ENCODE measurements at places on chromosomes 1 and 21.

DNA sequence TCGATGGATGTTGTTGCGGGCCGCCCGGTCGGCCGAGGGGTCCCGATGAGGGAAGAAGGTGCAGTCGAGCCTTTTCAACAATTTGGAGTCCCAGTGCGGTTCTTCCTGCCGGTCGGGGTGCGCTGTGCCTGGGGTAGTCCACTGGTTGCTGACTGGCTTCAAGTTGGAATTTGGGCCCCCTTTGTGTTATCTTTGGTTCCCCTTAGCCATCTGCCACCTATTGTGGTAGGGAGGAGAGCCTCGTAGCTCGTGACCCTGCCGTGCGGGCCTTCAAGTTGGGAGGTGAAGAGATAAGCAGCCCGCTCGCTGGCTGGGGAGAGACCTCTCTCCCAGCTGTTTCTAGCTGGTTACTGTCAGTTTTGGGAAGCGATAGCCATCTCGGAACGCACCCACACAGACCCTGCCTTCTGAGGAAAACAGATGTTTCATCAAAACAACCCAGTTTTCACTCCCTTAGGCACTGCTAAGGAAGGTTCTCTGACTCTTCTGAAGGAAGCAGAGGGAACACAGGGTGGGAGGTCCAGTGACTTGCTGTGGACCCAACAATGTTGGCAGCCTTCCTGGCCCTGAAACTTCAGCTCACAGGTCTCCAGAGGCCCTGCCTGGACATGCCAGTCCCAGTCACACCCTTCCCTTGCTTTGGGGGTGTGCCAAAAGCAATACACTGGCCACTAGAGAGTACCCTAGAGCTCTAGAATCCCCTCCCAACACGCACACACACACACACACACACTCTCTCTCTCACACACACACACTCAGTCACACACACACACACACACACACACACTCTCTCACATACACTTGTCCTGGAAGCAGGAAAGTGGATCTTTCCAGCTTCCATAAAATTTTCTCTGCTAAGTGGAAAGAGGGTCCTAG lies 1.0 kb downstream of the BTG2 start:
- no peak for DNase-seq

- DNase-seq = peak; percentile 13
These were observed 14.3 kb downstream of the GPR137B start for GRCh38 chr1:236156512-236157208.

GRCh38 chr1:43225168-43225567 lies 44.6 kb upstream of the TMEM125 start:
- no peak for DNase-seq

- no peak for DNase-seq
These were observed 36.4 kb downstream of the OLFML2B start for GRCh38 chr1:161987303-161987702.

DNA sequence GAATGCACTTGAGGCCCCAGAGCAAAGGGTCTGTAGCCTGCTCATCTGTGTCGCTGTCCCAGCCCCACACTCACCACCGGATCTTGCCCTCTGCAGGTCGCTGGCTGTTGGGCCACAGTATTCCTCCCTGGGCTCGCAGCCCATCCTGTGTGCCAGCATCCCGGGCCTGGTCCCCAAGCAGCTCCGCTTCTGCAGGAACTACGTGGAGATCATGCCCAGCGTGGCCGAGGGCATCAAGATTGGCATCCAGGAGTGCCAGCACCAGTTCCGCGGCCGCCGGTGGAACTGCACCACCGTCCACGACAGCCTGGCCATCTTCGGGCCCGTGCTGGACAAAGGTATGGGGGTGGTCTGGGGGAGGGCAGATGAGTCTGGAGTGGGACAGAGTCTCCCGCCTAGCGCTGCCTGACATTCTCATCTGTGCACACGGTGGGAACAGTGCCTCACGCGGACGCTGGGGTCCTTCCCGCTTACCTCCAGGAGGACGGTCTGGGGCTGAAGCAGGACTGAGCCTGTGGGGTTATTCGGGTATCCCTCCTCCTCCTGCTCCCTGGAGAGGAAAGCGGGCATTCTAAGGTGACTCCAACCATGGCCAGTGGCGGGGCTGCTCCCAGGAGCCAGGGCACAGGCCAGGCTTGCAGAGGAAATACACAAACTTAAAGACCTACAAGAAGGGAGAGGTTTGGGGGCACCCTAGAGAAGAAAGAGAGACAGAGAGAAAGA lies 15.9 kb downstream of the WNT3A start:
- no peak for DNase-seq

DNA sequence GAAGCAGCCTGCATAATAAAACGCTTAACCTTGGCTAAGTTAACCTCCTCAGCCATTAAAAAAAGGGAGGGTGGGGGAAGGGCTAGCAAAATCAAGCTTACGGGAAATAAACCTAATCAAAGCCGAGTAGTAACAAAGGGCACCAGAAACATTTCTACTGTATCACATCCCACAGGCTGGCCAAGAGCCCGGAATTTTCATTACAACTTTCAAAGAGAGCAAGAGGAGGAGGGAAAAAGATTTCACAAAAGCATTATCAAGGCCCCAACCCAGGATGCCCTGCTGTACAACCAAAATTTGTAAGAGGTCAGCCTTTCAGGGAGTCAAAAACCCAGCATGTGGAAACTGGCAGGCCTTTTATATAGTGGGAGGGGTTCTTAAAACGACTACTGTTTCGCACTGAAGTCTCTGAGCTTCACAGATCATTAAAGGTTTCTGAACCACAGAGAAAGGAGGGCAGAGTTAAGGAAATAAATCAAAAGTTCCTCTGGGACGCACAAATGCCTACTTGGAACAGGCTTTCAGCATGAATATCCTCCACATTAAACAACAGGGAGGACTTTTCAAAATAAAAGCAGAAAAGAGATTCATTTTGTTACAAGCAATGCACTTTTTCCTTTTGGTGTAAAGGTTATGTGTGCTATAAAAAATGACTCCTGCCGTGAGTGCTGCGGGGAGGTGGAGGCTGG lies 90.4 kb downstream of the SLC45A1 start:
- no peak for DNase-seq

- no peak for DNase-seq
These were observed 518.7 kb downstream of the PTPRC start for GRCh38 chr1:199157494-199157893.

GRCh38 chr1:12409681-12410080 lies 179.9 kb downstream of the VPS13D start:
- DNase-seq = no peak

DNA sequence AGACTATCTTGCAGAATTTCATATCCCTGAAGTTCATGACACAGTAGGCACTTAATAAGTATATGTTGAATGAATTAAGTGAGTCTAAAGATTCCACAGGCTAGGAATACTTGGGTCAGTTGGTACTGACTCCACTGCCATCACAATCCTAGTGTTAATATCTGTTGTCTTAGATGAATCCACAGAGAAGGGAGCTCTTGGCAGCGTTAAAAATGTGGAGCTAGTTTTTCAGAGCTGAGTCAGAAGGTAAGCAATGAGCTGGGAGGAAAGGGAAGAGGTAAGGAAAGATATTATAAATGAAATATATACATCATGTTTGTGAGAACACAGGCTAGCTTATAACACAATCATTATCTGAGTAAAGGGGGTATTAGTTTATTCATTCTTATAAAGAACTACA lies 21.8 kb upstream of the GORAB start:
- DNase-seq = no peak

GRCh38 chr1:185096531-185096930 lies 51.2 kb downstream of the RNF2 start:
- DNase-seq = no peak

DNA sequence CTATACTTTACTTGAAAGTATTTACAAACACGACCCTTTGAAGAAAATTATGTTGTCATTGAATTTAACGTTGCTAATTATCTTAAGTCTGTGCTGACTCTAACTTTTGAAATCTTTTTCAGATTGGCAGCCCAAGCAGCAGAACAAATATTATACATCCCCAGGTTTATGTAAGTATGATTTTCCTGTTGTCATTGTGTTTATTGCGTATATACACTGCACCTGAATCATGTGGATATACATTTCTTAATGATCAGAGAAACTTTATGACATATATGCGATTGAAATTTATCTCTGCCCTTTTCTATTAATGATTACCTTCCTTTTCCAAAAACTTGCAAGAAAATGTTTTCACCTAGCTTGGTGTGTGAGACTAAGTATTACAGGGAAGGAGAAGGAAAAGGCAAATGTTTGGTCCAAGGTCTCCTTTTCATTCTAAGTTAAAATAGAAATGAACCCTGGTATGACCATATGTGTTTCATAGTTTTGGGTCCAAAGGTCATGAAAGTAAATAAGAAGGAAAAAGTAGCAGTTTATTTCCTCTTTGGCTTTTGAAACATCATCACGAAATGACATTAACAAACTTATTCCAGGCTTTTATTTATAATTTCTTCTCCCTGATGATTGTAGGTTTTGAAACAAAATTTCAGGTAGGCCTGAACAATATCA lies 116.8 kb downstream of the VPS13D start:
- no peak for DNase-seq

DNA sequence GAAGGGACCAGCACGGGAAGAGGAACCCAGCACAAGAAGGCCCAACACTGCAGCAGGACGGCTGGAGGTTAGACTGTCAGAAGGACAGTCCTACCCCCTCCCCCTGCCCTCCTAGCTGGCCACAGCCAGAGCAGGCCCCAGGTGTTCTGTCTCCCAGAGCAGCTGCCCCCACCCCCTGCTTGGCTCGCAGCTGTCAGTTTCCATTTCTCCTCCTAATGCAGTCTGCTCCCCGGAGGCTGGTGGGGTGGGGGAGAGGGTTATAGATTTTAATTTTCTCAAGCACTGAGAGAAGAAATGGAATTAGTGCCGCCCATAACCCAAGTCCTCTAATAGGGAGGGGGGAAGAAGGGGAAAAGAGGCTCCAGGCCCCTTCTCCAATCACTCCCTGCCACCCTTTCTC lies 13.0 kb upstream of the PEAR1 start:
- no peak for DNase-seq

DNA sequence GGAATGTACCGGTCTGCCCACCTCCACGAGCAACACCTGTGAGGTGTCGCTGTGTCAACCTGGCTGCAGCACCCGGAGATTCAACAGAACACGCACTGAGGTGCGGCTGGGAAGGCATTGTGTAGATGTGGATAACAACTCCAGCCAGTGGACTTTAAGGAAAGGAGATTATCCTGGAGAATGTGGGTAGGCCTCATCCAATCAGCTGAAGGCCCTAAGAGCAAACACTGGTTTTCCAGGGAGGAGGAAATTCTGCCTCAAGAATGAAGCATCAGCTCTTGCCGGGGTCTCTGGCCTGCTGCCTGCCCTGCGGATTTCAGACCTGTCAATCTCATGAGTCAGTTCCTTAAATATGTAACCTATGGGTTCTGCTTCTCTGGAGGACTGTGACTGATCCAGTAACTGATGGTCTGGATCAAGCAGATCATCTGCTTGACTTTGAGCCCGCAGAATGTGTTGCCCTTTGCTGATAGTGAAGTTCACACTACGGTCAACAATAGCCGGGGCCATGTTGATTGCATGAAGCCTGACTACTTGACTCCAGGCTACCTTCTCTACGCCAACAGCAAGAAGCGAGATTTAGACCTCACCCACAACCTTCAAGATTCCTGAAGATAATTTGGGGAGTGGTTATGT lies 15.9 kb upstream of the PRDM15 start:
- no peak for DNase-seq

- no peak for DNase-seq
These were observed 177.7 kb downstream of the VAV3 start for GRCh38 chr1:107787299-107787698.

DNA sequence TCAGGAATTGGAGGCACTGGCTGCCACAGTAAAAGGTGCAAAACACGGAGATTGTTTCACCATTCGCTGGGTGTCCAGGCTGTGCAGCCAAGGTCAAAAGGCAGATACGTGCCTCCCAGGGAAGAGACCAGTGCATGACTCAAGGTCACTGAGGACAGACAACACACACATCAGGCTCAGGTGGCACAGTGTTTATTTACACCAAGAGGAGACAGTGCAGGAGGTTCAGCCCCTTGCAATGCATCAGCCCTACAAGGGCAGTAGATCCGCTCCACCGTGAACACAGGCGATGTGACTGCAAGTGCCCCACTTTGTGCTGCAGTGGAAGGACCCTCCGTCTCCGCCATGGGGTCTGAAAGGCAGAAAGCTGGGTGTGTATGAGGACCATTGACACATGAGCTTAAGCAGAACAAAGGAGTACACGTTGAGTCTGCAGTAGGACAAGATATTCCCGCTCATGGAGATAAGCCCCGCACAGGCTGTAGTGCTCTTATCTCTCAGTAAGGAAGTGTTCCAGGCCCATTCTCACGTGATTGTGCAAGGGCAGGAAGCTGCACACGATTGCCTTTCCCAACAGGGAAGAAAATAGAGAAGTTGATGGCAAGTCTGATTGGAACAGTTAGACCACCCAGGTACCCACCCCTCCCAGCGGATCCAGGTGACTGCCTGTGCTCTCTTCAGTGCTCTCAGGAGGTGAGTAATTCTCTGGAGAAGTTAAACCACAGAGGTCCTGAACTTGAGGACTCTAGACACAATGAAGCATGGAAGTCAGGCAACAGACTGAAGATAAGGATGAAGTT lies 37.5 kb upstream of the QSOX1 start:
- no peak for DNase-seq

DNA sequence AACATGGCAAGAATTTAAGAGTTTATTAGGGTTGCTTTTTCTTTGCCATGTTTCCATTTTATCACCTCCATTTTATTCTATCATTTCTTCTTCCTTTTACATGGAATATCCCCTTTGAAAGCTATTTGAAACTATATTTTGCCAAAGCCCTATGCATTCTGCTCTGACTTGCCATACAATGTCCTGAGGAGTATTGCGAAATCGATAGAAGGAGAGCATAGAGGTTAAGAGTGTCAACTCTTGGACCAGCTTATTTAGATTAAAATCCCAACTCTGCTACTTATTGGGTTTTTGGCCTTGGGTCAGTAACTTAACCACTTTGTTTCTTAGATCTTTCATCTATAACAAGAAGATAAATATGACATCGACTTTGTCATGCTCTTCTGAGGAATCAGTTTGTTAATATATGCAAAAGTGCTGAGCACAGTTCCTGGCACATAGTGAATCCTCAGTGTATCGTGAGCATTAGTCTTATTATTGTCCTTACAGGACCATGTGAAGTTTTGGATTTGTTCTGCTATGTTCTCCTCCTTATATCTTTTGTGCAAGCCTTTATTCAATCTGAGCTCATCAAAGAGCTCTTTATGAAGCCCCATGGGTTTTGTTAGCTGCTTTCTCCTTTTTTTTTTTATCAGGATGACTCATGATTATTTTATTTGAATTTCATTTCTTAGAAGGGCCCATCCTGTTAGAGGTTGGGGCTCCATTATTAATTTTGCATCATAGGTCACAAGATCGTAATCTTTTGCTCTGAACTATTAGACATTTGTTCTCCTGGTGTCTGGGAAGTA lies 17.6 kb downstream of the ACKR1 start:
- DNase-seq = no peak

- no peak for DNase-seq
These were observed 8.6 kb upstream of the PIGV start for GRCh38 chr1:26779098-26779668.
